ENCODE measurements at places on chromosomes 2 and 18.

DNA sequence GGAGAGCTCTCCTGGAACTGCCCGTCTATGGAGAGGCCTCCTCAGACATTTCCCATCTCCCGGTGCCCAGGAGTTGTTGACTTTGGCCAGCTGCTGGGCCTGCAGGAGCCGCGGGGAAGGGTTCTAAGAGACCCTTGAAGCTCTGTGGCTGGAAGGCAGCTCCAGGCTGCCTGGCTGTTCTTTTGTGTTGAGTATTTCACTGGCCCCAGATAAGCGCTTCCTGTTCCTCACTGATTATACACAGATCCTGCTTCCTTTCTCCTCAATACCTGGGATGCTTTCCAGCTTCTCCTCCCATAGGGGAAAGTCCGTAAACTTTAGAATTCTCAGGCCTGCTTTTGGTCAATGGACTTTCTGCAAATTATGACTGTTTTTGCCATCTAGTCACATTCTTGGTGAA lies 57.8 kb downstream of the TGOLN2 start:
- no peak for DNase-seq

DNA sequence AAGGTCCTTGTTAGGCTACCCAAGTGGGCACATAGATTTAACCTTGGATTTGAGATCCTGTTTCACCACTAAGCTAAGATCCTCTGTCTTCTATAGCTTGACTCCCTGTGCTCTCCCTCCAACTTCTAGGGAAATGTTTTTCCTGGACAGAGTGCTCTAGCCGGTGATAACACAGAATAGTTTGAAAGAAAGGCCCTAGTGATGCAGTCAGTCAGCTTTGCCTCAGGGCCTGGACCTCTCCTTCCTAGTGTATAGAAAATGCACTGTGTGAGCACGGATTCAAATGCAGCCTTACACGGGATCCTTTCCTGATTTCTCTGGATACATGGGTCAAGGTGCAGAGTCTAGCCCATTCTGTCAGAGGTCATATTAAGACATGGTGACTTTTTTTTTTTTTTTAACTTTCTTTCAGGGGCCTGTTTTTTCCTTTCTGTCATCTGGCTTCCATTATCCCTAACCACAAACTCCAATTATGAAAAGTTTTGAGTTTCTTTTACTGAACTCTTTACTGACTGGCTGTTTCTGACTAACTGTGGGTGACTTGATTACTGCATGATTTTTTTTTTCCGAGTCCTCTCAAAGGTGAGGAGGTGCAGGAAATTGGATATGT lies 122.6 kb downstream of the LRP1B start:
- no peak for DNase-seq

GRCh38 chr18:58532972-58533371 lies 95.9 kb downstream of the ALPK2 start:
- no peak for DNase-seq

- no peak for DNase-seq
Observed at GRCh38 chr2:187550857-187551256, 3.4 kb downstream of the TFPI start.

- no peak for DNase-seq
Observed at GRCh38 chr18:12946549-12947284, 1.1 kb upstream of the SEH1L start.

- peak; percentile 76 for DNase-seq
Observed at GRCh38 chr18:63098018-63098981, 221.3 kb downstream of the BCL2 start.

GRCh38 chr2:240247868-240248720 lies 107.6 kb upstream of the OTOS start:
- no peak for DNase-seq

- DNase-seq: no peak
Observed at GRCh38 chr2:71603311-71603811, 150.0 kb downstream of the DYSF start.

DNA sequence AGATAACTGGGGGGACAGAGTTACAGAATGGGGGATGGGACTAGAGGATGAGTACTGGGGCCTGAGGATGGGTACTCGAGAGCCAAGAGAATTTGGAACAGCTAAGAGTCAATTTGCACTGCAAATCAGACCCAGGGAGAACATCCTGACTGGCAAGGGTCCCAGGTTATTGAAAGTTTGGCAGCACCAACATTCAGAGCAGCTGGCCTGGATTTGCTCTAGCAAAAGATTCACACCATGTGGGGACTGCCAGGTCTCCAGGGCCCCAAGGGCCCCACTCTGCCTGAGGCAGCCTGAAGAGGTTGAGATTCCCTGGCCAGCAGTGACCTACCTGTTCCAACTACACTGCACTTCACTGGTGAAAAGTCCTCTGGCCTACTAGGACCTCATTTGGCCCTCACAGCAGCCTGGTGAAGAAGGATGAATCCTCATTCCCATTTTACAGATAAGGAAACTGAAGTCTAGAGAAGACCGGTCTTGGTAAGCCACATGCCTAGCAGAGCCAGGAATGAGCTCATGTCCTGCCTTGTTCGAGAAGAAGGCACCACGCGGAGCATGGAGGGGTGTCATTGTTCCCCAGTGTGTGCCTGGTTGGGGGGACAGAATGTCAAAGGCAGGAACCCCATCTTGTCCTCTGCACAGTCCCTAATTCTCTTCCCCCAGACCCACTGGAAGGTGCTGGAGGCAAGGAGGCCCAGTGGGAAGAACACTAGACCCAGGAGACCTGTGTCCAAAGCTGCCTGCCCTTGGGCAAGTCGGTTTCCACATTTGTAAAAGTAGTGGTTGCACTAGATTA lies 258.6 kb downstream of the TNS1 start:
- DNase-seq: no peak

- DNase-seq: no peak
Observed at GRCh38 chr2:241904791-241905710, 35.5 kb downstream of the RTP5 start.

DNA sequence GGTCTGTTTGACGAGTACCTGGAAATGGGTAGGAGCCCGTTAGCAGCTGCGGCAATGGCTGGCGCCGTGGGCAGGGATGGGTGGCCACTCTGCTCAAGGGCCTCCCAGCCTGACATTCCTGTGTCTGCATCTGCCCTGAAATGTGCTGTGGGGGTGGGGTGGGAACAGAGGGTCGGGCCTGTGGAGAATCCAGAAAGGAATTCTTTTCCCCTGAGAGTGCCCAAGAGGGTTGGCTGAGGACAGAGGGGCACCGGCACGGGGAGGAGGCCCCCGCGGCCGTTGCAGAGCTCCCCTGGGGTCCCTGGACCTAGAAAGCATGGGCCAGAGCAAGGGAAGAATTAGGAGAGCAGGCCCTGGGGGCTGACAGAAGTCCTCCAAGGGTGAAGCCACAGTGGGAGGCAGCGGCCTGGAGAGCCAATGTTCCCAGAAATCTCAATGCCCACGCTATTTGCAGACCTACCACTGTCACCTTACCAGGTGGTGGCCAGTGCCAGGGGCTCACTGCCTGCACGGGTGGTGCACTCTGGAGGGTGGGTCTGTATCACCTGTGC lies 27.8 kb downstream of the ANO7 start:
- DNase-seq: no peak

DNA sequence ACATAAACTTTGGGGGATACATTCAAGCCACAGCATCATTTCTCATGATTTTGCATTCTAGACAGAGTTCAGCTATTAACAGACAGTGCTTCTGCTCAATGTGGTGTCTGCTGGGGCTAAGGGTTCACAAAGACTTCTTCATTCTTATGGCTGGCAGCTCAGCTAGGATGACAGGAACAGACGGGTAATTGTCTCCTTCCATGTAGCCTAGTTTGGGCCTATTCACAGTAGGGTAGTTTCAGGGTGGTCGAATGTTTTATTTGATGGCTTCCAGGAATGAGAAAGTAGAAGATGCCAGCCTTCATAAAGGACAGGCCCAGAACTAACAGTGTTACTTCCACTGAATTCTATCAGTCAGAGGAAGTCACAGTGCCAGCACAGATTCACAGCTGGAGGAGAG lies 26.0 kb upstream of the BCL2L11 start:
- DNase-seq: no peak

- no peak for DNase-seq
Observed at GRCh38 chr2:217061916-217062505, 202.1 kb upstream of the TNP1 start.

DNA sequence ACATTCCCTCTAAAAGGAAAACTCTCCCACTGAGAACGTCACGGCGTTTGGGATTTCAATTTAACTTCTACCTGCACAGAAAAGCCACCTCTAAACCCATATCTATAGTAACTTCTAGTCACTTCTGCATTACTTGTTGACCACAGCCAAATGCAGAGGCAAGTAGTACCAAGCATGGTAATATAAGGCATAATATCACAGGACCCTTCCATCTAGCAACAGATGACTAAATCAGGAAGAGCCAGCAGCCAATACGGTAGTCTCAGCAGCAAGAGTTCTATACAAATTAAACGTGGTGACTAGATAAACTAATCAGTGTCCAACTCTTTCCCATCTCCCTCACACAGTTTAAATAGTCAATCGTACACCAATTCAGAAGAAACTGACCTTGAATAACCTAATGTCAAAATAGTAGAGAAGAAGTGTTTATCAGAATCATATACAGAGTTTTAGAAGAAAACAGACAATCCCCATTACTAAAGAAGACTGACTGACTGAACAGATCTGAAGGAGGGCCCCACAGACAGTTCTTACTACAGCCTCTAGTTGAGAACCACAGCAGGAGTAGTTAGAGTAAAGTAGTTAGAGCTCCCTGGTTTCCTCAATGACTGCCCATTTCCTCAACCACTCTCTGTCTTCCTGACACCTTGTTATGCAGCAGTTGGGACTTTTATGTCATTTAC lies 30.0 kb downstream of the MEMO1 start:
- peak; percentile 32 for DNase-seq

DNA sequence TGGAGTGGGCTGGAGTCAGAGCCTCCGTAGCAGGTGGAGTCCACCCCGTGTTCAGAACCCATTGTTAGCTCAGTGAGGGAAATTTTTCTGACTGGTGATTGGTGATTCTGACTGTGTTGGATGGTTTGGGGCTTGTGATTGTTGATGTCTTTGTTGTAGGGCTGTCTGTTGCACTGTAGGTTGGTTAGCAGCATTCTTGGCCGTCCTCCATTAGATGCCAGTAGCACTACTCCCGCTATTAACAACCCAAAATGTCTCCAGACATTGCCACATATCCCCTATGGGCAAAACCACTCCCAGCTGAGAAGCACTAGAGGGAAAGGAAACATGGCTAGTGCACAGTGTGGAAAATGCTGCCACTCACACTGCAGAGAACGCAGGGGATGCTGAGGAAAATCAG lies 51.7 kb downstream of the ARMC9 start:
- no peak for DNase-seq

Data from activated CD4-positive, alpha-beta T cell treated with anti-CD3 and anti-CD28 coated beads, Interleukin-10, Interleukin-2, amounts not matched to agents 100 ng/mL and 50 ng/mL, durations not matched to agents 16 hours and 8 hours (primary cell).